GM03348 (cell line): ENCODE measurements at places on chromosomes 4 and X.

DNA sequence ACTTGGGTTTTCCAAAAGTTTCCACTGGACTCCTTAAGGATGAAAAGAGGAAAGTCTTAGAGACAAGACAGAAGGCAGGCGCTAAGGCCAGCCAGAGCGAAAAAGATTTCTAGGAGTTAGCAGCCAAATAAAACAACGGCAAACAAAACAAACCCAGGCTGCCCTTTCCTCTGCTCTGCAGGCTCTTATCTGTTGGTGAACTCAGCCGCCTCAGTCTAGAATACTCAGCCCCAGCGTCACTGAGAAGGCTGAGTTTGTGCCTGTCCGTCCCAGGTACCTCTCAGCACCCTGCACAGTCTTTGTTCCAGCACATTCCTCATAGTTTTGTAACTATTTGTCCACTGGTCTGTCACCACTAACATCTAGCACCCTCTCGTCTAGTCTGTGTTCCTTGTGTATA lies 75.6 kb upstream of the FAM9C start:
- DNase-seq = no peak

GRCh38 chr4:24551492-24552289 lies 32.7 kb downstream of the DHX15 start:
- no peak for DNase-seq

GRCh38 chr4:174222266-174222872 lies 61.1 kb downstream of the FBXO8 start:
- peak; percentile 44 for DNase-seq

GRCh38 chr4:150231107-150231770 lies 153.0 kb downstream of the DCLK2 start:
- no peak for DNase-seq

- peak; percentile 69 for DNase-seq
These were observed 28.2 kb downstream of the WDFY3 start for GRCh38 chr4:84938316-84938715.

GRCh38 chrX:44099366-44099765 lies 126.2 kb upstream of the NDP start:
- no peak for DNase-seq

GRCh38 chrX:5176766-5177165 lies 1051.9 kb downstream of the NLGN4X start:
- DNase-seq = no peak

DNA sequence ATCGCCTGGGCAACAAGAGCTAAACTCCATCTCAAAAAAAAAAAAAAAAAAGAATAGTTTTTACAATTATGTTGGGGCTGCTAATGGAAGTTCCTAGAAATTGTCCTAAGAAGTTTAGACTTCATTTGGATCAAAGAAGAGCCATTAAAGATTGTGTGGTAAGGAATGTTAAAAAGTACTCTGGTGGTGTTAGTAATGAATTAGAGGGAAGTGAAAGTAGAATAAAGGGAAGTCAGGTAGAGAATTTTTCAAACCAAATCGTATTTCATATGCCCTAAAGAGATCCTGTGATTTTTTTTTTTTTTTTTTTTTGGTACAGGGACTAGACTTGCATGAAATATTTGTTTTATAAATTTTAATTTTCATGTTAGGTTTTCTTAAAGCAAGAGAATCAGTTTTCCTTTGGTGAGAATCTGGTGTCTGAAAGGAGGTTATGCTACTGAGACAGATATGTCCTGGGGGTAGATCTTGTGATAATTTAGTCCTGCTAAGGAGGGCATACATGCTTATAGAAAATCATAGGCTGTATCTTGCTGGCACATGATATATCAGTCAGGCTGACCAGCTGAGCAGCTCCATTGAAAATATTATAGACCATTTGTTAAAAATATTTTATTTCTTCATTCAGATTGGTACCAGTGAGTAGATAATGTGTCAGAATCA lies 10.7 kb downstream of the SEC24B start:
- no peak for DNase-seq

DNA sequence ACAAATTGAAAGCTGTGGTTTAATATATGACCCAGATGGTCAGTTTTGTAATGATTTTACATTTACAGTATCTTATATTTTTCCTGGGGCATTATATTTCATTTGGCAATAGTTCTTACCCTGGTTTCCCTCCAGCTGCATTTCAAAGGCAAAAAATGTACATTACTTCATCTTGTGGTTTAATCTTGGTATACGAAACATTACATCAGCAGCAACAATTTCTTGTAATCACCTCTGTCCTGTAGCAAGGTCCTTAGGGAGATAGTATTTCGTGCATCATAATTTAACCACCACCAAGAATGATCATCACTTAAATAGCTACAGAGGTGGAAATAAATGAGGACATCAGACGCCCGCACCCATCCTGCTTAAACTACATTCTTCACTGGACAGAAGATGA lies 48.8 kb downstream of the HS6ST2 start:
- no peak for DNase-seq
